ENCODE measurements at places on chromosomes 3 and 15. TPM values are rescaled to one million over a fixed set of nuclear protein-coding genes. Genes with fewer than 3 reads are reported as not detected.

DNA sequence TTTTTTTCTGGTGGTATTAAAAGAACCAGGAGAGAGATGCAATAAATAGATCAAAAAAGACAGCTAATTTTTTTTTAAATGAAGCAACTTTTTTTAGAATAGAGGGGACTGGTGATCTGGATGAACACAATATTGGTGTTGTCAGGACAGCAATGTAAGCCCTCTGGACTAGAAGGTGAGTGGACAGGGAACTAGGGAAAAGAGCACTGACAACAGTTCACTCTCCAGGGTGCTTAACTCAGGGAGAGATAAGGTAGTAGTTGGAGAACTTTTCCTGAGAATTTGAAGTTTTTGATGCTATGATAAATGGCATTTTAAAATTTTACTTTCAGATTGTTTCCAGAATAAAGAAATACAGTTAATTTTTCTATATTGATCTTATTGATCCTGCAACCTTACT, 158.3 kb upstream of the STAC start:
- H3K27me3 ChIP-seq: no peaks in the 10 kb centered on the region
- no peak overlapping the region for H3K27ac ChIP-seq
- H3K36me3 ChIP-seq: no peaks in the 10 kb centered on the region
- no peaks in the 10 kb centered on the region for H3K4me1 ChIP-seq

The SIAH2 gene
- total RNA-seq: 14.6 TPM

The GOLGA6L4 gene
- 0.19 TPM for total RNA-seq

- peaks cover 3% of the 10 kb centered on the region for H3K4me1 ChIP-seq
- H3K27ac ChIP-seq: no peak overlapping the region
- H3K4me3 ChIP-seq: no peak overlapping the region
- DNase-seq: no peak
- no peaks in the 10 kb centered on the region for H3K36me3 ChIP-seq
Observed at GRCh38 chr3:157443905-157444796, 7.5 kb downstream of the PTX3 start.

DNA sequence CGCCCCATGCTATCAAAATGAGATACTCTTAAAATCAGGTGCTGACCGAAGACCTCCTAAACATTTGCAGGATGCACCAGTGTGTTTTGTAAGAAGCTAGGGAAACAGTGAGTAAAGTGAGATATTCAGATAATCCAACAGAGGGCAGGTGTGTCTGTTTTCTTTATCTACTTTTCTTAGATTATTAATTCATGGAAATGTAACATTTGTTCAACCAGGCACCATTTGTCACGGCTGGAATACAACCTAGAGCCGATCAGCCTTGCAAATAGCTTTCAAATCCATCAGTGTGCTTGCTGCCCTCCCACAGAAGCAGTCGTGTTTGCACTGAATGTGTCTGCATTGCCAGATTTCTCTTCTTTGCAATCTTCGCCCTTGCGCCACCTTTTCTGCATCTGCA, 201.9 kb upstream of the CHRM5 start:
- H3K4me3 ChIP-seq: no peak overlapping the region
- no peaks in the 10 kb centered on the region for H3K4me1 ChIP-seq
- H3K27ac ChIP-seq: no peak overlapping the region
- H3K36me3 ChIP-seq: no peaks in the 10 kb centered on the region
- no peaks in the 10 kb centered on the region for H3K27me3 ChIP-seq

DNA sequence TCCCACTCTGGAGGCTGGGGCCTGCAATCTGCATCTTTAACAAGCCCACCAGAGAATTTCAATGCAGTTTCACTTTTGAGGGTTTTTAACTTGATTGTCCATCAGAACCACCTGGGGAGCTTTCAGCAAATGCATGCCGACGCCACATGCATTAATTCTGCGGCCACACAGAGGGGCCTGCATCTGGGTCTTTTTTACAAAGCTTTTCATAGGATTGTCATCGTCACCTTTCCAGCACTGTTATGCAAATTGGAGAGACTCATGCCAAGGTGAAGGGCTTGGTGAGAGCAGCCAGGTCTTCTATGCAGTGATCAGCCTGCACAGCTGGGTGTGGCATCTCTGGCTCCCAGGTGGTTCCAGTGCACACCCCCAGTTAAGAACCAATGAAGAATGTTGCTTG, 143.0 kb upstream of the CTDSPL start:
- DNase-seq: no peak
- H3K27ac ChIP-seq: no peak overlapping the region
- H3K4me3 ChIP-seq: no peak overlapping the region
- H3K4me1 ChIP-seq: peaks cover 3% of the 10 kb centered on the region

DNA sequence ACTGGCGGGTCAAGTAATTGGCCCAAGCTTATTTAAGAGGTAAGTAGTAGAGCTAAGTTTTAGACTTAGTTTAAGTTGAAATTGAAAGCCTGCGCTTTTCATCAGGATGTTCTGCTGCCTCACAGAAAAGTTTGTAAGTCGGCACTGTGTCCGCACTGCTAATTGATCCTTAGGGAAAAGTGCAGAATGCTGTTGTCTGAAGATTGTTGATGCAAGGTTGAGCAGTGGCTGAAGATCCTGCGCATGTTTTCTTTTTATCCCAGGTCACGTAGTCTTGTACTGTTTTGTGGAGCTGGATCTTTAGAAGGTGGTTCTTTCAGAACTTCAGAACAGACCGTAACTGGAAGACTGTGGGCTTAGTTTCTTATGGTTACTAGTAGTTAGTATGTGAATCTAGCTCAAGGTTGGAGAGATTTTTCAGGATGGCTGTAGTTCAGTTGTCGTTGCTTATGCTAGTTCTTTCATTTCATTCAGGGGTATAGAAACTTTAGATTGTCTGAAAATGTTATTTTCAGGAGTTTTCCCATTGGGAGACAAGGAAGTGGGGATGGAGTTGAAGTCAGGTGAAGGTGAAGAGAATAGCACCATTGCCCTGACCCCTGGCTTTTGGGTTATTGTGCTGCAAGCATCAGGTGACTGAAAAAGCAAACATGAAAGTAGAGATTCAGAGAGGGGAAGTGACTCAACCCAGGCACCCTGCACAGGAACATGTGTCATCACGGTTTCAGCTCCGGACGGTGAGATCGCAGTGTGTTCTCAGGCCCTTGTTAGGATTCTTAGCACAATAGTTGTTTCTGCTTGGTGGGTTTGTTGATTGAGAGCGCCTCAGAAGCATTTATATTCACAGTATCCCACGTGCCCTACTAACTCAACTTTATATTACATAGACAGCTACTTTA, 32.8 kb downstream of the AKAP13 start:
- H3K36me3 ChIP-seq: no peaks in the 10 kb centered on the region
- H3K27me3 ChIP-seq: no peaks in the 10 kb centered on the region
- H3K4me3 ChIP-seq: no peak overlapping the region
- peaks cover 22% of the 10 kb centered on the region for H3K4me1 ChIP-seq
- H3K27ac ChIP-seq: no peak overlapping the region
- no peak for DNase-seq

- H3K36me3 ChIP-seq: no peaks in the 10 kb centered on the region
- no peak for DNase-seq
- peaks cover 8% of the 10 kb centered on the region for H3K4me1 ChIP-seq
- no peaks in the 10 kb centered on the region for H3K27me3 ChIP-seq
Observed at GRCh38 chr3:120072867-120073525, 21.3 kb downstream of the GSK3B start.

- no peak for DNase-seq
- H3K36me3 ChIP-seq: no peaks in the 10 kb centered on the region
- no peak overlapping the region for H3K4me3 ChIP-seq
- H3K27ac ChIP-seq: no peak overlapping the region
- no peaks in the 10 kb centered on the region for H3K4me1 ChIP-seq
Observed at GRCh38 chr3:8239095-8239494, 262.5 kb upstream of the LMCD1 start.

DNA sequence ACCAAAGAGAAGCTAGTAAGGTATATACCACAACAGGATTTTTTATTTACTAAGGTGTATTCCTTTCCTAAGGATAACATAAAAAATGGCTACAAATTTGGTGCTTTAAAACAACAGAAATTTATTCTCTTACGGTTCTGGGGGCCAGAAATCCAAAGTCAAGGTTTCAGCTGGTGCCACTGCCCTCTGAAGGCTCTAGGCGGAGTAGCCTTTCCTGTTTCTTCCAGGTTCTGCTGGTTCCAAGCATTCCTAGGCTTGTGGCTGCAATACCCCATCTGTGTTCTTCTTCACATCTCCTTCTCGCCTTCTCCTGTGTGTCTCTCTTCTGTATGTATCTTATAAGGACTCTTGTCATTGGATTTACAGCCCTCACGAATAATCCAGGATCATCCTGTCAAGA, 549.9 kb downstream of the GRM7 start:
- no peak for DNase-seq
- H3K36me3 ChIP-seq: no peaks in the 10 kb centered on the region
- H3K27ac ChIP-seq: no peak overlapping the region
- no peaks in the 10 kb centered on the region for H3K27me3 ChIP-seq

GRCh38 chr15:61119556-61119955, 109.5 kb downstream of the RORA start:
- no peak overlapping the region for H3K4me3 ChIP-seq
- peaks cover 30% of the 10 kb centered on the region for H3K4me1 ChIP-seq
- no peak for DNase-seq
- H3K36me3 ChIP-seq: no peaks in the 10 kb centered on the region
- H3K27ac ChIP-seq: no peak overlapping the region

The GP5 gene
- 0.03 TPM for total RNA-seq

DNA sequence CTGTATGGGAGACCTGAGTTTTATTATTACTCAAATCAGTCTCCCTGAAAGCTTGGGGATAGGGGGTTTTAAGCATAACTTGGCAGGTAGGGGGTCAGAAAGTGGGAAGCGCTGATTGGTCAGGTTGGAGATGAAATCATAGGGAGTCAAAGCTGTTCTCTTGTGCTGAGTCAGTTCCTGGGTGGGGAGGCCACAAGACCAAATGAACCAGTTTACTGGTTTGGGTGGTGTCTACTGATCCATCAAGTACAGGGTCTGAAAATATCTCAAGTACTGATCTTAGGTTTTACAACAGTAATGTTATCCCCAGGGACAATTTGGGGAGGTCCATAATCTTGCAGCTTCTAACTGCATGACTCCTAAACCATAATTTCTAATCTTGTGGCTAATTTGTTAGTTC, 17.8 kb upstream of the IQCF6 start:
- DNase-seq: no peak
- peaks cover 32% of the 10 kb centered on the region for H3K4me1 ChIP-seq
- no peak overlapping the region for H3K4me3 ChIP-seq
- peaks cover 11% of the 10 kb centered on the region for H3K27me3 ChIP-seq

GRCh38 chr15:36026627-36027283, 480.8 kb upstream of the DPH6 start:
- DNase-seq: no peak
- no peaks in the 10 kb centered on the region for H3K36me3 ChIP-seq
- H3K4me3 ChIP-seq: no peak overlapping the region
- H3K4me1 ChIP-seq: no peaks in the 10 kb centered on the region

DNA sequence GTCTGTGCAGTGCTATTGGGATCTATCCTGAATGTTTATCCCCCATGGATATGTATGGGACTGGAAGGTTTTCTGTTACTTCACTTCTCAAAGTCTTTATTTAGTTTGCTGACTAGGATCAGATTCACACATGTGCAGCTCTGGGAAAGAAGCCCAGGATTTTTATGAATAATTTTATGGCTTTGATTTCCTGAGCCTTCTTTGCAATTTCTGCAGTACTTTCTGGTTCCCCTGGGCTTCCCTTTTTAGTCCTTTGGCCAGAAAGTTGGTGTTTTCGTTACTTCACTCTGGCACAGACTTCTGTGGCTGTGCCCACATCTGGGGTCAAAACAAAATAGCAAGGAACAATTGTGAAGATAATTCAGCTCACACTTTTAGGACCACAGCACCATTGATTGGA, 721.0 kb downstream of the OTOL1 start:
- no peak for DNase-seq
- H3K36me3 ChIP-seq: no peaks in the 10 kb centered on the region
- no peak overlapping the region for H3K27ac ChIP-seq
- no peak overlapping the region for H3K4me3 ChIP-seq

DNA sequence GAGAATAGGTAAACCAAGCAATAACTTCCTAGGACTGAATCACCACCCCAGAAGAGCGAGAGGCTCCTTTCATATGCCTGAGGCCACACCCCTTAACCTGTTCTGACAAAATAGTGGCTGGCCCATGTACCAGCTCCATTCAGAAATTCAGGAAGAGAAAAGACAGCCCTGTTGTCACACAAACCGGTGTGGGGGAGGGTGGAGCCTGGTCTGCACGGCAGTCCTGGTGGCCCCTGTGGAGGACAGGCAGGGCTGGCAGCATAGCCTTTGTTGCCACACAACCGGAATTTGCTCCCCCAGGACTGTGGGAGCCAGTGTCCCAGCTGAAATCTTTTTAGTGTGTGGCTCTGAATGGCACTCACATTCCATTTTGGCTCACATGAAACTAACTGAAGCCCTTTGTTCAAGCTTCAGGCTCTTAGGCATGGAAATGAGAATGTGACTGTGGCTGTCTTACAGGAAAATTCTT, 23.8 kb downstream of the RLBP1 start:
- H3K27ac ChIP-seq: peak overlapping the region; percentile 82
- peak; percentile 91 for DNase-seq
- no peaks in the 10 kb centered on the region for H3K27me3 ChIP-seq
- H3K36me3 ChIP-seq: no peaks in the 10 kb centered on the region

DNA sequence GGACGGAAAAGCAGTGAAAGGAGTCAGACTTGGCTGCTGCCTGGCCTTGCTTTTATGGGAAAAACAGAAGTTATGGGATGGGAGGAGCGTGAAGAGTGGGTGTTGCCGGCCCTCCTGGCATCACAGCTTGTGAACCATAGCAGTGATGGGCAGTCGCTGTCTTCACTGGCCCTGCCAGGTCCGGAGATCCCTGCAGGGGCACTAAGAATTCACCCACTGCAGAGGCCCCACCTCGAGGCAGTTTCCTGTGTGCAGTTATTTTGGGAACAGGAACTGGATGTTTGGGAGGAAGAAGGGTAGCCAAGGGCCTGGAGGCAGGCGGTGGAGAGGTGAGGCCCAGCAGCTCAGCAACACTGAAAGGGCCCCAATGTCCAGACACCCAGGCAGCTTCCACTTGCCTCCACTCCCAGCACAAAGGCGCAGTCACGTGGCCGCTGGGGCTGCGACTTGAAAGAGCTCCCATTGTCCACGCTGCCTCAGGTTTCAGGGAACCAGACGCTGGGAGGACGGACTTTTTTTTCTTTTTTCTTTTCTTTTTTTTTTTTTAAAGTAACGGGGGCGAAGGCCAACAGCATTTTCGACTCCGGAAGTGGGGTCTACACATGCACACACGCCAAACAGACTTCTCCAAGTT, 255.6 kb downstream of the ZNF621 start:
- no peak overlapping the region for H3K27ac ChIP-seq
- H3K36me3 ChIP-seq: no peaks in the 10 kb centered on the region
- H3K4me1 ChIP-seq: peaks cover 13% of the 10 kb centered on the region
- H3K27me3 ChIP-seq: no peaks in the 10 kb centered on the region

The PPIB gene
- 137 TPM for total RNA-seq

DNA sequence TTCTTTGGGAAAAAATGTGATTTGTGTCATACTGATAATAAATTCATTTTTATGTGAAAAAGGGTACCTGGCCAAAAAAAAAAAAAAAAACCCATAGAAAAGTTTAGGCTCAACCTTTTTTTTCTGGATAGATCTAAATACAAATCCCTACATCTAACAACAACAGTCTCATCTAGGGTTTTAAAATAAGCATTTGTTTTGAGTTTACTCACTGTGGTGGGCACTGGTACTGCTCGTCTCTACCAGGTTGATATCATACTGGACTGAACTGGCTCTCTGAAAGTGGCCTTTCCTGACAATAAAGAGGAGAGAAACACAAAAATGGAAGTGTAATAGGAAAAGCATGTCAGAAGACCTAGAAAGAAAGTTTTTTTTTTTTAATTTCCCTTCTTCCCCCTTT, 52.0 kb downstream of the FBXO22 start:
- no peak overlapping the region for H3K4me3 ChIP-seq
- H3K27ac ChIP-seq: no peak overlapping the region
- DNase-seq: no peak
- no peaks in the 10 kb centered on the region for H3K27me3 ChIP-seq
- no peaks in the 10 kb centered on the region for H3K4me1 ChIP-seq
